ENCODE measurements at places on chromosomes 11 and 22.
A peak's percentile ranks its signal among the peaks of the same experiment; 100 is the strongest.

DNA sequence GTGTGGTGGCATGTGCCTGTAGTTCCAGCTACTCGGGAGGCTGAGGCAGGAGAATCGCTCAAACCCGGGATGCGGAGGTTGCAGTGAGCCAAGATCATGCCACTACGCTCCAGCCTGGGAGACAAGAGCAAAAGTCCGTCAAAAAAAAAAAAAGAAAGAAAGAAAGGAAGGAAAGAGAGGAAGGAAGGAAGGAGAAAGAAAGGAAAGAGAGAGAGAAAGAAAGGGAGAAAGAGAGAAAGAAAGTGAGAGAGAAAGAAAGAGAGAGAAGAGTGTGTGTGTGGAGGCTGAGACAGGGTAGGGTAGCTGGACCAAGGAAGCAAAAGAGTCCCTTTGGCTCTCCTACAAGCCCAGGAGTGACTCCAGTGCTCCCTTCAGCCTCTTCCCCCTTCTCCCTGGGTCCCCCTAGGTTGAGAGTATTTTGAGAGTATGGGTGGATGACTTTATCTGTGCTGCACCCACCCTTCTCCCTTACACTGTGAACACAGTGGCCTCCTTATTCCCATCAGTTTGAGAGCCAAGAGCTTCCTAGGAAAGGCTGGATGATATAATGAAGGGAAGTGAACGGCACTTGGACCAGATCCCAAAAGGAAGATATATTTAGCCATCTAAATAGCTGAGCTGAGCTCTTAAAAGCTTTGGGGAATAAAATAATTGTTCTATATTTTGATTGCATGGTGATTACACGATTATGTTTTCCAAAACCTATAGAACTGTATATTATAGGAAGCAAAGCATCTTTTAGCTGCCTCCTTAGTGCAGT lies 9.5 kb upstream of the DENND5A start:
- DNase-seq: no peak

DNA sequence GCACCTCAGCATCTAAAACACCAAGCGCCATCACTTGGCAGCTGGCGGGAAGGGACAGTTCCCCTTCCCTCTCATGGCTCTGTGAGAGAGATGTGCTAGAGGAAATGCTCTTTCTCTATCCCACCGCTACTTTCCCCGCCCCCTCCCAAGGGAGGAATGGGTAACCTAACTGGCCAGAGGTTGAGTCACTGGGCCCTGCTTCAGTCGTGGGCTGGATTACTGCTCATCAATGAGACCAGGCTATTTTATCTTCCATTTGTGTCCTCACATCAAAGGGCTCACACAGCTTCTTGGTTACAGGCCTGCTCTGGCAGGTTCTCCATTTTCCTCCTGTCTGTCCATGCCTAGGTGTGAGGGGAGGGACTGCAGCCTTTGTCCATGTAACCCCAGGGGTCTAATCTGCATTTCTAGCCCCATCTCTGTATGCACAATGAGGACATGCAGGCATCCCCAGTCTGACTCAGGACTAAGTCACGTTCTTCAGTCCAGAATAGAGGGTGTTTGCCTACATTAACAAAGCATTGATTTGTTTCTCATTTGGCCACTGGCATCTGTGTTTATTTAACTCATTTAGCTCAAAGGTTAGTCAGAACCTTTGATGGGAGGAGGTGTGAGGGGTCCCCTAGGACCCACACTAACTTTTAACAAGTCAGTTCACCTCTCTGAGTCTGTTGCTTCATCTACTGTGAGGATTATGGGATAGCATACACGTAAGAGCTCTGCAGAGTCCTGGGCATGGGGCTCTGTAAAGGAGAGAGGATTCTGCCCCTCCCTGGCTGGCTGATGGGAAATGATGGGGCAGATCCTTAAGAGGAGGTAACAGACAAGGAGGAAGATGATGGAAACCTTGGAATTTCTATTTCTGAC lies 99.1 kb downstream of the XRRA1 start:
- peak; percentile 83 for DNase-seq

- DNase-seq: no peak
These were observed 251.2 kb downstream of the BRD1 start for GRCh38 chr22:49576241-49577141.

DNA sequence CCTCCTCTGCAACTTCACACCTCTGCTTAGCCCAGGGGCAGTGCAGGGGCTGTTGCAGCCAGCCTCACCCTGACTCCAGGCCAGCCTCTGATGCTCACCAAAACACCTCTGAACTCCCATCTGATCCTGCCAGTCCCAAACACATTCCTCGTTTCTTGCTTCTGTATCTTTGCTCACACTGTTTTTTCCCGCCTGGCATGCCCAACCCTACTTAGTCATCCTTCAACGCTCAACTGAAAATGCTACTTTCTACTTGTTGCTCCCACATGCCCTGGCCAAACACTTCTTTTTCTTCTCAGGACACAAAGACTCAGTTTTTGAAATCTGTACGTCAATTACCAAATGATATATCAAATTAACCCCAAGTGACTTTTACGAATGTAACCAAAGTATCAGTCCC lies 140.8 kb upstream of the ZBED5 start:
- DNase-seq: peak; percentile 64

GRCh38 chr22:24051568-24051967 lies 40.5 kb downstream of the CABIN1 start:
- no peak for DNase-seq

DNA sequence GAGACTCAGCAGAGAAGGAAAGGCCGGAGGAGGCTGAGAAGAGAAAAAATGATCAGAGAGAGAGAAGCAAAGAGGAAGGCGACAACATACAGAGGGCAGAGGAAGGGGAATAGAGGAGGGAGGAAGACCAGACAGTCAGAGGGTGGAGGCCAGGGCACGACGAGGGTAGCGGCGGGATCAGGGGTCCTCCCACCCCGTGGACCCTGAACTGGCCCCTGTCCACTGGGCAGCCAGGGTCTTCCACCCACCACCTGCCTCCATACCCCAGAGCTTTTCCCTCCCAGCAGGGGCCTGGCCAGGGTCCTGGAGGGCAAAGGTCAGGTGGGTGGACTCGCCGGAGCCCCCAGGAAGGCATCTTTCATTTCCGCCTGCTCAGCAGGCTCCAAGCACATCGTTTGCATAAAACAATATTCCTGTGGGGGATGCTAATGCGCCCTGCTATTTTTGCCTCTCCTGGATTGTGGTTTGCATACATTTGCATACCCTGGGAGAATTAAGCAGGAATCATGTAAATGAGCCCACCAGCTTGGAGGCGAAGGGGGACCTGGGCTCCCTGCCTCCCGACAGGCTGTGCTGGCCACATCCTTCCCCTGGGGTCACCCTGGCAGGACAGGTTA lies 394.1 kb downstream of the MN1 start:
- no peak for DNase-seq

- no peak for DNase-seq
These were observed 28.0 kb downstream of the KCNQ1OT1 start for GRCh38 chr11:2671748-2672147.

DNA sequence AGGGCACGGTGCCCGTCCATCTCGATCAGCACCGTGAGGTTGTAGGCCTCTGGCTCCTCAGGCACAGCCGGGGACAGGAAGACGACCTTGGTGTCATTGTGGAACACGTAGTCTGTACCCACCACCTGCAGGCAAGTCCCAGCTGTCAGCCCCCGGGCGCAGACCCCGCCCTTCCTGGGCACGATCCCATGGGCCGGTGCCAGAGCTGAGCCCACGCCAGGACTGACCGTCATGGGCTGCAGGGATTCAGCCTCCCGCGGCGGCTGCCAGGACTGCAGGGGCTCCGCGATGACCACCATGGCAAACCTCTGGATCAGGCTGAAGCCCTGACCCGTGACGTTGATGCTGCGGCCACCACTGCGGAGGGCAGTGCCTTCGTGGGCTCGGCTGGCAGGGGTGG lies 11.8 kb upstream of the MAPK11 start:
- DNase-seq: no peak

DNA sequence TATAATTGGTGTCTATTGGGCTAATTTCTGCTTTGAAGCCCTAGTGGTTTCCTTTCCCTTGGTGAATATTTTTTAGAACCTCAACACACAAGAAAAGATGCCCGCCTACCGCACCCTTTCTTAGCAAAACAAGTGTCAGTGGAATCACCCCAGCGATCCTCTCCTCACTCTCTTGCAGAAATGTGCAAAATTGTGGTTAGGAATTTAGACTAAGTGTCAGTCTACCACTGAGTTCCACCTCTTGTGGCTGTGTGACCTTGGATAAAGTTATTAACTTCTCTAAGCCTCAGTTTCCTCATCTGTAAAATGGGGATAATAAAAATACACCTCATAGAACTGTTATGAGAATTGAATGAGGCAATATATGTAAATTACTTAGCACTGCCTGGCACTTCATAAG lies 5.3 kb upstream of the JAML start:
- DNase-seq: no peak

DNA sequence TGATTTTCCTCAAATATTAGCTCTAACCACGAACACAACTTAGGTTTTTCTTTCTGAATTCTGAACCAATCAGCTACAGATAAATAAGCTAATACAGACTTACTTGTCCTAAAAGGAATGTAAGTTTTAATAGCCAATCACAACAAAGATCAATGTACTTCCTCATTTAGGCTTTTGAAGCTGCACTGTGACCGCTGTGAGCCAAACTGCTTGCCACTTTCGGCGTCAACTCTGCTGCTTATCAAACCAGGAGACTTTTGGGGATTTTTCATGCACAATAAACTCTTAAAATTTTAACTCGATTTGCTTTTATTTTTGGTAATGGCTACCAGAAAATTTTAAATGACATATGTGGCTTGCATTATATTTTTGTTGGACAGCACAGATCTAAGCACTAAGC lies 92.5 kb downstream of the TMPRSS5 start:
- DNase-seq: no peak

- DNase-seq: peak; percentile 25
These were observed 6.6 kb upstream of the FLI1 start for GRCh38 chr11:128687321-128687720.

DNA sequence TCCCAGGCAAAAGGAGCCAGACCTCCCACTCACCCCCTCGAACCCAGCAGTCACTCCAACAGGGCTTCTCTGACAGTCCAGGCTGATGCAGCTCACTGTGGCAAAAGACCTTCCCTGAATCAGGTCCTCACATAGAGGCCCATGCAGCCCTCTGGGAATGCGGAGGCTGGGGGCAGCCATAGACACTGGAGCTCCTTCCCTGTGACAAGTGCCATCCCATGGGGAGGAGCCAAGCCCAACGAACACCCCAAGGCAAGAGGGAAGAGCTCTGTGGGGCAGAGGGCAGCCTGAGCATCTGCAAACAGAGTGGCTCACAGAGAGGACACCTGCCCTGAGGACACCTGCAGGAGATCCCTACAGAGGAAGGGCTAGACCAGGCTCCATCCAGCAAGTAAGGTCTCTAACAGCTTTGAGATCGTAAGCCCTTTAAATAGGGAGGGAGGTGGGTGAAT lies at the start of gene LINC01488:
Gene LINC01488, plus strand, starts transcription at position 271 of the 452 bp plus-strand sequence.
- DNase-seq: no peak

DNA sequence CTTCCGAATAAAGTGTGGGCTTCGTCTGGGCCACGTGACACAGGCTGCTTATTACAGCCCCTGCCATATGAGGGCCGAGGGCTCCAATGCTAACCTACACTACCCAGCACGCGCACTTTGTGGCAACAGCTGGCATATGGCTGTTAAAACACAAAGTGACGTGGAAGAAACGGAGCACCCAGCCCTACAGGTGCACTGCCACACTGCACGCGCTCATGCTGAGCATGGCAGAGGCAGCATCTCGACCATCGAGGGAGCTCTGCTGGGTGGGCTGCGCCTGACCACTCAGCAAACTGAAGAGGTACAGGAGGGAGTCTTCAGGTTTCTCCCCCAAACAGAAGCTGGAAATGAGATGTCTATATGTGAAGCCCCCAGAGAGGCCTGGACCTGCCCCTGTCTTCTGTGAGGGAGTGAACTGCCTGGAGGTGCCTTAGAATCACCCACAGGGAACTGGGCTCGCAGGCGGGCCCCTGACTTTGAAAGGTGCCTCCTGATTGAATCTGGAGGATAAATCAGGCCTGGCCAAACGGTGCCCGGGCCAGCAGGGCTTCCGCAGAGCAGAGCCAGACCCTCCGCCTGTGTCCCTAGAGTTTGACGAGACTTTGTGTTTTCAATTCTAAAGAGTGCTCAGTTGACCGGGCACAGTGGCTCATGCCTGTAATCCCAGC lies 18.3 kb downstream of the TSSC4 start:
- DNase-seq: no peak

DNA sequence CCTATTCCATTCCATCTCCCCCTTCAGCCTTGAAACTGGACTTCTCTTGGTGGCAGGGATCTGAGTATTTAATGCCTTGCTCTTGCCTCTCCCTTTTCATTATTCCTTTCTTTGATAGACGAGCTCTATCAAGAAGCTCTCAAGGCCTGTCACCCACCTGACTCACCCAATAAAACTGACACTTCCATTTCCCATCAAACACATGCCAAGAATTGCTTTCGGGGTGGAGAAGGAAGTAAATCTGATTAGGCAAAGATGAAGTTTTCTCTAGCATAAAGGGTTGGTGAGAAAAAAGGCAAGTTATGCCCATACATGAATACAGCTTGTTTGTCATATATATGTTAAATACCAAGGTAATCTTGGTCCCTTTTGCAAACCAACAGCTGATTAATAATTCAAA lies 34.9 kb upstream of the MYEOV start:
- no peak for DNase-seq

DNA sequence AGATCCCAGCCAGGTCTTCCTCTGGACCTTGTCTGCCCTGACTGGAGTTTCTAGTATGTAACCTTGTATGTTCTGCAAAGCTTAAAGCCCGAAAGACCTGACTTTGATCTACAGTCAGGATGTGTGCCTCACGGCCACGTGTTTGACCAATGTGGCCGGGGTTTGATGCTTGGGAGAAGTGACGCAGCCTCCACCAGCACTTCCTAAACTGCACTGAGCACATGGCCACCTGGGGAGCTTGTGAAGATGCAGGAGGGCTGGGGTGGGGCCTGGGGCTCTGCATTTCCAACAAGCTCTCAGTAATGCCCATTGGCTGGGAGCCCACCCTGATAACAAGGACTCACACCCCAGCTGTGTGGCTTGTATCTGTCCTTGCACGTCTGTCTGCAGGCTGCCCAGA lies 53.2 kb downstream of the NAT10 start:
- no peak for DNase-seq

- no peak for DNase-seq
These were observed 92.0 kb downstream of the PPP6R3 start for GRCh38 chr11:68552542-68552941.

- DNase-seq: no peak
These were observed 9.7 kb upstream of the IL10RA start for GRCh38 chr11:117976445-117976844.

GRCh38 chr11:62678433-62678769 lies 472 bp downstream of the UBXN1 start:
- DNase-seq: no peak

GRCh38 chr11:95478003-95478402 lies 247.0 kb upstream of the SESN3 start:
- DNase-seq: no peak

Data from ELF-1 (cell line).